Activated T-helper 1 cell treated with anti-CD3 and anti-CD28 coated beads, Interleukin-12 subunit alpha, Interleukin-12 subunit beta, Interleukin-2, Interleukin-4 antibody, amounts not matched to agents 30 ng/mL and 10 ng/mL and 1 ng/mL, durations not matched to agents 14 hours and 24 hours and 36 hours (primary cell): ENCODE measurements at places on chromosomes 7 and 10. TPM values are rescaled to one million over a fixed set of nuclear protein-coding genes. Genes with fewer than 3 reads are reported as not detected.

DNA sequence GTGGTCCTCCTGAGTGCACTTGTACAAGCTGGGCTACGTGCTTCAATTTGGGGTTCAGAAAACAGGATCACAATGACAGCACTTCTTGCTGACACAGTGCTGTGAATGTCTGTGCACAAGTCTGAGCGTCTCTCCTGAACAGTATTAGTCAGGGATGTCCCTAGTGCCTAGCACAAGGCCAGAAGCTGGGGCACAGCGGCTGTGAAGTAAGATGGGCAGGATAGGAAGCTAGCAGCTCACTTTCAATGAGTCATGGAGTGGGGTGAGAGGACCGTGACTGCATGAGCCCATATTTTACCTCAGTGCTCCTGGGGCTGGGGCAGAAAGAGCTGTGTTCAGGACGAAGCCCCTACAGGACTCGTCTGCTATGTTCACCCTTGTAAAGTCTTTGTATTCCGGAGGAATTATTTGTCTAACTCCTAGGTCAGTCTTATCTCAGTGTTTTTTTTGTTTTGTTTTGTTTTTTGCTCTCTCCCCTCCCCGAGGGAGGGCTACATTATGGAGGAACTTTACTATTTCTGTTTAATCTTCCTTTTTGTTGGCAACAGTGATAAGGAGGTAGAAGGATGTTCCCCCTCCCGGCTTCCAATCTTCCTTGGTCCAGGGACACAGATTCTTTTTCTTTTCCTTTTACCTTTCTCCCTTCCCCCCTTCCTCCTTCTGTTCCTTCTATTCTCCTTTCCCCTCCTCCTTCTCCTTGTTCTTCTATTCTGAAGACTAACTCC lies 2.8 kb upstream of the LRMDA start:
- no peak for DNase-seq
- H3K36me3 ChIP-seq: peaks cover 2% of the 10 kb centered on the region
- no peak overlapping the region for H3K4me3 ChIP-seq
- peaks cover 42% of the 10 kb centered on the region for H3K27me3 ChIP-seq
- H3K27ac ChIP-seq: no peak overlapping the region

TET1 gene
- total RNA-seq: 0.71 and 0.73 TPM in 2 replicates

FFAR4 gene
- total RNA-seq: not detected in 2 replicates

GRCh38 chr7:107924841-107925504 lies 34.0 kb downstream of the DLD start:
- H3K4me1 ChIP-seq: peaks cover 34% of the 10 kb centered on the region
- DNase-seq: no peak
- H3K4me3 ChIP-seq: no peak overlapping the region
- H3K36me3 ChIP-seq: peaks cover 62% of the 10 kb centered on the region
- no peaks in the 10 kb centered on the region for H3K27me3 ChIP-seq

GRCh38 chr7:24842449-24843241 lies 85.4 kb upstream of the GSDME start:
- peaks cover 44% of the 10 kb centered on the region for H3K36me3 ChIP-seq
- H3K4me1 ChIP-seq: peaks cover 25% of the 10 kb centered on the region
- no peaks in the 10 kb centered on the region for H3K27me3 ChIP-seq
- no peak for DNase-seq
- no peak overlapping the region for H3K27ac ChIP-seq

ARPC1B gene
- 254 and 256 TPM in 2 replicates for total RNA-seq

SLC29A3 gene
- total RNA-seq: 6.6 and 6.8 TPM in 2 replicates

DNA sequence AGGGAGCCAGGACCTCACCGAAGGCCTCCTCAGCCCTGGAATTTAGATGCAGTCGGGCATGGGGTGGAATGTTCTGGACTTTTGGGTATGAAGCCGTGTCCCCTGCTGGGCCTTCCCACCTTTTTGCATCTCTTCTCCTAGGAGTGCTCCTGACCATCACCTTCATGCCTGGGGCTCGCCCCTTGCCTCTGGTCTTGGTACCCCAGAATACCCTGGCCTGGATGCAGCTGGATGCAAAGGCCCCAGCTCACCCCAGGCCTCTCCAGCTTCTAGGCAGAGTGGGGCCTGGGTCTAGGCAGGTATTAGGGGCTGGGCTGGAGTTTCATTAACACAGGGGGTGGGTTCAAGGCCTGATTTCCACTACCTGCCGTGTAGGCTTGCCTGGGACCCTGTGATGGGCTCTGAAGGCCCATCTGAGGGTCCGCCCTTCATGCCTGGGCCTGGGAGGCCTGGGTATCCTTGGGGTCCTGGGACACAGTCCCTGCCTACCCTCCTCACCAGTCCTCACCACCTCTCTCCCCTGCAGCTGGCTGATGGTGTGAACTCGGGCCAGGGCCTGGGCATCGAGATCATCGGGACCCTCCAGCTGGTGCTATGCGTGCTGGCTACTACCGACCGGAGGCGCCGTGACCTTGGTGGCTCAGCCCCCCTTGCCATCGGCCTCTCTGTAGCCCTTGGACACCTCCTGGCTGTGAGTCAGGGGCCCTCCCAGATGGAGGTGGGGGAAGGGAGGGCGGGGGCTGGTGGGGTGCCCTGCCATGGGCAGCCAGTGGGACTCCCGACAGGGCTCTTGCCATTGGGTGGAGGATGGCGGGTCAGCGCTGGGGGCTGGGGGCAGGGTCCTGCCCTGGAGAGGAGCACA lies 10.1 kb downstream of the AQP1 start:
- no peak for DNase-seq
- H3K27me3 ChIP-seq: peaks cover 1% of the 10 kb centered on the region
- no peaks in the 10 kb centered on the region for H3K4me1 ChIP-seq
- H3K36me3 ChIP-seq: no peaks in the 10 kb centered on the region
- H3K27ac ChIP-seq: no peak overlapping the region
